ENCODE measurements at places on chromosomes 12 and 14.

DNA sequence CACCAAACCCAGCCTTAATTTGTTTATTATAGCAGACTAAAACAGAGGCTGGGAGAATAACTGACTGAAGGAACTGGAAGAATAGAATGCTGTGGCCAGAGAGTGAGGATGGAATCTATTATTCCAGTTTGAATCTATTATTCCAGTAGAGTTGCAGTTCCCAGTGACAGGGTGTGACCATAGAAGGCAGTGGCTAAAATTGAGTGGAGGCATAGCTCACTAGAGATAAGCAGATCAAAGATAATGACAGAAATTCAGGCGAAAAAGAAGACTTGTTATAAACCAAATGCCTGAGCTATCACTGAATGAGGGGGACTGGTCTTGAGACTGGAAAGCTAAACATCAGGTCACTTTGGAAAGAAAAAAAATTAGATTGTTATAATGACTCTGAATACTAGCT lies 26.0 kb upstream of the SNX6 start:
- DNase-seq = no peak

- DNase-seq = no peak
These were observed 7.6 kb downstream of the MLXIP start for GRCh38 chr12:122086116-122086515.

DNA sequence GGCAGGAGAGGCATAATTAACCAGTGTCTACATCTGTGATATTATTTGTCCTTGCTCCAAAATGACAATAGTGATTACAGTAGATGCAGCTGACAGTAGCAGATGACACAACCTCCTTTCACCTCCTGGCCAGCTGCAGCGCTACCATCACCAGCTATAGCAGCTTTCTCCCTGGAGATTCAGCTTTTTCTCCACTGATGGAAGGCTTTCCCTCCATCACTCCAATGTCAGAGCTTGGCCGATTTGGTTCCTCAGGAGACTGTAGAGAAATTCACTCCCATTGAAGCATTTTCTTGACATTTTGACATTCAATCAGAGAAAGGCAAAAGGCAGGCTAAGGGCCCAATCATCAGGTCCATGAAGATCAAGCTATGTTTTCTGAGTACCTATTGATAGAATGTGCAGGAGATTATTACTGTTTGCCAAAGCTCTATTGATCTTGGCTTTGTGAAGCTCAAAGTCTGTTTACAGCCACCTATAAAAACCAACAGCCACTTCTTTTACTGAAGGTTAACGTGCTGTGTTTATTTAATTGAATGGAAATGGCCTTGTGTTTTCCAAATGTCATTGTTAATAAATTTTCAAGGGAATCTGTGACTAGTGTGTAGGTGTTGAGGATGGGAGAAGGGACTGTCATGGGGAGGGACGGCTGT lies 785.1 kb downstream of the DIO2 start:
- no peak for DNase-seq

DNA sequence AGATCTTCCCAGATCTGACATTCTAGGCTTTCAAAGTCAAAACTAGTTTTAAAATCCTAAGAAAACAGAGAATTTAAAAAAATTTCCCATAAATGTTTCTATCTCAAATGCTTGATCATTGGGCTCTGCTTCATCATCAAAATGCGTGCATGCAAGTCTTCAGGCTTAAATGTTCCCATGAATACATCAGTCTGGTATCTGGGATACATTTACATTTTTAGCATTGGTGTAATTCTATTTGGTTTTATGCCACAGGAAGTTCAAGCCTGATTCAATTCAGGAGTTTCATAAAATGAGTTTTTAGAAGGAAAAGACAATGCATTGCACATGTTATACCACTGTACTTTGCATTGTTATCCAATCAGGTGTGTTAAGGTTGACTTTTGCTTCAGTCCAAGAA lies 336.4 kb downstream of the PCNX1 start:
- DNase-seq = no peak

DNA sequence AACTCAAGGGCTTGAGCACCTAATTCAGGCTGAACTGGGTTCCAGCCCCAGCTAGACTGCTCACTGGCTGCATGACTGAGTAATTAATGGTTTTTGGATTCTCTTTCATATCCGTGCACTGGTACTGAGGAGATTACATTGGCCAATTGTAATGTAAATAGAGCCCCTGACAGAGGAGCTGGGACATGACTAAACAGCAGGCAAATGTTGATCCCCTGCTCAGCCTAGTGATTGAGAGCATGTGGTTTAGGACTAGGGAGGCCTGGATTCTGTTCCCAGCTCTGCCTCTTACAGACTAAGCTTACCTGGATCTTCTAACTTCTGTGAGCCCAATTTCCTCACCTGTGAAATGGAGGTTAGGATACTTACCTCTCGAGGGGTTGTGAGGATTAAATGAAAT lies 204.3 kb downstream of the ESR2 start:
- DNase-seq = no peak

GRCh38 chr12:54977155-54977554 lies 7.4 kb downstream of the TESPA1 start:
- no peak for DNase-seq

GRCh38 chr12:29299633-29300032 lies 81.3 kb downstream of the ERGIC2 start:
- DNase-seq = no peak

DNA sequence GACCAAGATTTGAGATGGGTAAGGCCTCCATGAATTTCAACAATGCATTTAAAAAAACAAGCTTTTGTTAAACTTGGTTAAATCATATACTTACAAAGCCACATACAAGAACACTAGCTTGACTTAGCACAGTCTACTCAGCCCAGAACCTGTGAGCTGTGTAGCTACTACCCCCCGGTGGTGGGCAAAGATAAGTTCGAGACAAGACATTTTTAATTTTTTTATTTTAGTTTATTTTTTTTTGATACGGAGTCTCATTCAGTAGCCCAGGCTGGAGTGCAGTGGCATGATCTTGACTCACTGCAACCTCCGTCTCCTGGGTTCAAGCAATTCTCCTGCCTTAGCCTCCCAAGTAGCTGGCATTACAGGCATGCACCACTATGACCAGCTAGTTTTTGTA lies 3.7 kb upstream of the NECAP1 start:
- DNase-seq = peak; percentile 39

DNA sequence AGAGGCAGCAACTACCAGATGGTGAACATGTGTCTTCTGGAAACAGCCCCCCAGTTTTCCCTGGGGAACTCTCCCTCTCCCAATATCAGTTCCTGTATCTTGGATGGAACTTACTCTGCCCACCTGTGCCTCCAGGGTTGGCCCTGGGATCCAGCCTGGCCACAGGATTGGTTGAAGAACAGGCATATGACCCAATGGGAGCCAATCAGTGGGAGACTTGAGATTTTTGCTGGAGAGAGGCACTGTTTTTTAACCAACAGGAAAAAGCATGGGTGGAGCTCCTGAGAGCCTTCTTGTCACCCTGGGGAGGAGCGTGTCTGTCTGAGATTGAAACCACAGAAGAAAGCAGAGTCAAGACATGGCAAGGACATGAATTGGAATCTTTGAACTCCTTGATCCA lies 33.6 kb upstream of the COX6A1 start:
- DNase-seq = no peak

DNA sequence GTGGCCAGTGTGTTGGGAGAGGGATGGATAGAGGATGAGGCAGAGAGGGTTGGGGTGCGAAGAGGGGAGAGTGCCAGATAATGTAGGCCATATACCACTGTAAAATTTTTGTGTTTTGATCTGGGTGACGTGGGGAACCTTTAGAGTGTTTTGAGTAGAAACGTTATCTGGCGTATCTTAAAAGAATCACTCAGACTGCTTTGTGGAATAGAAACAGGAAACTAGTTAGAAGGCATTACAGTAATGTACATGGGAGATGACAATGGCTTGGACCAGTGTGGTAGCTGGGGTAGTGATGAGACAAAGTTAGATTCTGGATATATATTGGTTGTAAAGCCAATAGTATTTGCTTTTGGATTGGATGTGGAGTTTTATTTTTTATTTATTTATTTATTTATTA lies 20.6 kb downstream of the ATF1 start:
- no peak for DNase-seq

DNA sequence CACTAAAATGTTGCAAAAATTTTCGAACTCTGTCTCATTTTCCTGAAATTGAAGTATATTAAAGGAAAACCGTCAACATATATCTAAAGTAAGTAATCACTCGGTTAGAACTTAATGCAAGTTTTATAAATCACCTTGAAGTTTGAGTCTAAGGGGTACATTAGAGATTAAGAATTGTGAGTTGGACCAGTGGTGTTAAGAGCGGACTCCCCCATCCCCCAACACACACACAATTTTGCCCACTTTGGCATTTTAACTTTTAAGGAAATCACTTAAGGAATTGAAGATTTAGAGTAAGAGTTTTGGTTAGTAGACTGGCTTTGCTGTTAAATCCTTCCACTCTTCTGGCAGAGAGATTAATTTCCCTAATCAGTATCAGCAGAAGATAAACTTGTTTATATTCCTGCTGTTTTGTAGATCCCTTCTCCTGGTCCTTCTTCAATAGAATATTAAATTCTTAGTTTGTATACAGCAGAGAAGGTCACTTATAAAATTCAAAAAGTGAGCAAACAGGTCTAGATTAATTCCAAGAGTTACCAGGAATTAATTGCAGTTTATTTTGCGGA lies 1.5 kb downstream of the HIF1A start:
- DNase-seq = no peak

- DNase-seq = no peak
These were observed 99.3 kb downstream of the CACNA1C start for GRCh38 chr12:2152134-2152533.

- DNase-seq = no peak
These were observed 74.8 kb upstream of the RMST start for GRCh38 chr12:97387844-97388243.

DNA sequence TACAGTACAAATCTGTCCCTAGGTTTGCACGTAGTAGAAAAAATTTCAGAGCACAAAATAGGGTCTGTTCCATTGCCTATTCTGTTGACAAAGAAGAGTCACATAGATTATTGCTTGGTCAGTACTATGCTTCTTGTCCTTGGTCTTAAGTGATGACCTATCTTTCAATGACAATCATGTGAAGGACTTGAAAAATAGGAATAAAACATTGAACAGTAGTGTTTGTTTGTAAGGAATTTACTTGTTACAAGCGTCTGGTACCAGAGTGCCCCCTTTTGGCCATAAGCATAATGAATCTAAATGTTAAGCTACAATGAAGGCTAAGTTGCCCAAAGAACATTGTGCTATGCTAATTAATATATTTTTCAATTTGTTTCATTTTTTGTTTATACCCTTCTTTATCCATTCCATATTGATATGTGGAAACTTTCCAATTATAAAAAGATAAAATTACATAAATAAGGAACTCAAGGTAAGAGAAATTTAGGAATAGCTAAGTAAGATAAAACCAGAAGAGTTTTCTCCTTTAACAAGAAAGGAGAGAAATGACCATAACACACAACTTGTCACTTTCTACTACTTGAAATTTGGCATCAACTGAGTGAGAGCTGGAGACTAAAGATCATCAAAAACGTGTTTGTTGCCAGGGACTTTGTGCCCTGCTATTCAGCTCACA lies 204.7 kb downstream of the EPS8 start:
- peak; percentile 3 for DNase-seq

GRCh38 chr14:103688906-103689902 lies 26.0 kb downstream of the XRCC3 start:
- DNase-seq = no peak

GRCh38 chr12:75954041-75954440 lies 77.5 kb downstream of the PHLDA1 start:
- peak; percentile 80 for DNase-seq

DNA sequence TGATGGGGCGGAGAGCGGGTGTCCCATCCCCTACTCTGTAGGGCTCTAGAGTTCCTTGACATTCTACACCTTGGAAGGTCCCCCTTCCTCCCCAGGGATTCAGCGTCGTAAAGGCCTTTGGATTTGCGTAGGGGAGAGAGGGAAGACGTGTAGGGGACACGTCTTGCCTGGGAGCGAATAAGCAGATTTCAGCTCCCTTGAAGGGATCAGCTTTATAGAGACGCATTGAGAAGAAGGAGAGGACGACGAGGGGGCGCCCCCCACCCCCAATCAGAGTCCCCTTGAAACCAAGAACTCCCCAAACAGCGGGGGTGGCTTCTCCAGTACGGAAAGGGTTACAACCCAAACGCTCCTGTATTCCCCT lies 324 bp downstream of the CALCOCO1 start:
- no peak for DNase-seq

- DNase-seq = peak; percentile 57
These were observed 520 bp upstream of the MON2 start for GRCh38 chr12:62466018-62466593.

DNA sequence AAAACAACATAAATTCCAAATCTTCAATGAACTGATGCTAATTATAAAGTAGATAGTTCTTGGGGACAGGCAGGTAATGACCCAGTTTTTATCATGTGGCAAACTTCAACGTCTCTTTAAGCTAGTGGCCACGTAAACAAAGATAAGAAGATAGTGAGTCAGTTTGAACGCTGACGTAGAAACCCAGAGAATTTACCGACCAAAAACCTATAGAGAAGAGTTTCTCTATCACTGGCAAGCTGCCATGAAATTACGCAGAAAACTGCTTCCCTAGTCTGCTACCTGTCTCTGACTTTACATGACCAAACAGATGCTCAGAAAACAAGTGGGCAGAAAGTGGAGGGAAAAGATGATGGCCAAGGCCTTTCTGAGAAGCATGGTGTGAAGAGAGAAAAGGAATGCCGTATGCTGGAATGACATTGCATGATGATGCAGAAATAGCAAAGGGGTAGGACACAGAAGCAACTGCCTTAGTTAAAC lies 136.3 kb downstream of the ITPR2 start:
- DNase-seq = no peak

GRCh38 chr14:45194964-45195363 lies 58.0 kb downstream of the MIS18BP1 start:
- DNase-seq = no peak

DNA sequence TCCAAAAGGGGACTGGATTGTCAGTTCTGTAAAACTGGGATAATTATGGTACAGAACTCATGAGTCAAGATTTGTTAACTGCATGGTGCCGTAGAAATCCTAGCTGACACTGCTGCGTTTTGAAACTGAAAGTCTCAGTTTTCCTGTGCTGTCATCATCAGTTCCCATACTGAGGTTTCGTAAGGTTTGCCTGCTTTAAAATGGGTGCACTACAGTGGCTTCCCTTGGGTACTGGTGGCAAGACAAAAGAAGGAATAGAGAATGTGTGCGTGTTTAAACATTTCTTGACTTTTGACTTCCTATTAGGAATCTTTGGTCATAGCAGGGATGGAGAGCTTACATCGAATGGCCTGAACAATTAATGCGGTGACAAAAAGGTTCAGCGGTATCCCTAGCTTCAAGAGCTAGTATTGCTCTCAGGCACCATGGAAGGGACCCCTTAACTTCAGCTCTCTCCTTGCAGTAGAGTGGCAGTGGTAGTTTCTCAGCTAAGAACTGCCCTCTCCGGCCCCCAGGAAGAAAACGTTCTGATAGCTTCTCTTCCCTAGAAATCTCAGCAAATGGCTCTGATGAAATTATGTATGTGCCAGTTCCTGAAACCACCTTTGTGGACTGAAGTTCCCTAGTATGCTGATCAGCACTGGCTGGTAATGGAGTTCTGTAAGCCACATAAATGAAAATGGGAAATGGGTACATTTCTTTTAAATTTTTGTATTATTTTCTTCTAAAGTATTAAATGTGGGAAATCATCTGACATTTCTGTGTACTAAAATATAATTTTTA lies 28.9 kb downstream of the ANO6 start:
- no peak for DNase-seq

GRCh38 chr12:41731061-41731460 lies 413.6 kb downstream of the GXYLT1 start:
- DNase-seq = no peak

GRCh38 chr14:87698481-87698880 lies 294.5 kb downstream of the GALC start:
- DNase-seq = no peak
